ENCODE measurements at places on chromosomes 1 and 21. TPM values are rescaled to one million over a fixed set of nuclear protein-coding genes. Genes with fewer than 3 reads are reported as not detected.

The TTC22 gene
- total RNA-seq, result not detected

The LMX1A gene
- not detected for total RNA-seq

The RAP1GAP gene
- 0.29 TPM for total RNA-seq

The TMEM54 gene
- 16.5 TPM for total RNA-seq

The CITED4 gene
- 1.2 TPM for total RNA-seq

The TBX19 gene
- 1.1 TPM for total RNA-seq

The PLA2G2D gene
- total RNA-seq, result not detected

The TSPAN2 gene
- 2.1 TPM for total RNA-seq

The S100A2 gene
- 1.8 TPM for total RNA-seq

The CSRP1 gene
- total RNA-seq, result 389 TPM

The GNG12 gene
- 204 TPM for total RNA-seq

The IL20 gene
- total RNA-seq, result not detected

The MPZ gene
- 2.2 TPM for total RNA-seq

The COL16A1 gene
- total RNA-seq, result 158 TPM

The ZNF670 gene
- total RNA-seq, result 3.8 TPM

Measured in osteoblast (primary cell).